NCI-H748 treated with DMSO at 0.1 percent for 48 hours (cell line): ENCODE measurements at places on chromosomes 4 and X.

GRCh38 chrX:71618303-71618721 is at the start of gene CXCR3:
TSS of gene CXCR3 (minus strand) at chrX:71618511. CDS start at chrX:71618449, 62 bp downstream.
- DNase-seq, result no peak

DNA sequence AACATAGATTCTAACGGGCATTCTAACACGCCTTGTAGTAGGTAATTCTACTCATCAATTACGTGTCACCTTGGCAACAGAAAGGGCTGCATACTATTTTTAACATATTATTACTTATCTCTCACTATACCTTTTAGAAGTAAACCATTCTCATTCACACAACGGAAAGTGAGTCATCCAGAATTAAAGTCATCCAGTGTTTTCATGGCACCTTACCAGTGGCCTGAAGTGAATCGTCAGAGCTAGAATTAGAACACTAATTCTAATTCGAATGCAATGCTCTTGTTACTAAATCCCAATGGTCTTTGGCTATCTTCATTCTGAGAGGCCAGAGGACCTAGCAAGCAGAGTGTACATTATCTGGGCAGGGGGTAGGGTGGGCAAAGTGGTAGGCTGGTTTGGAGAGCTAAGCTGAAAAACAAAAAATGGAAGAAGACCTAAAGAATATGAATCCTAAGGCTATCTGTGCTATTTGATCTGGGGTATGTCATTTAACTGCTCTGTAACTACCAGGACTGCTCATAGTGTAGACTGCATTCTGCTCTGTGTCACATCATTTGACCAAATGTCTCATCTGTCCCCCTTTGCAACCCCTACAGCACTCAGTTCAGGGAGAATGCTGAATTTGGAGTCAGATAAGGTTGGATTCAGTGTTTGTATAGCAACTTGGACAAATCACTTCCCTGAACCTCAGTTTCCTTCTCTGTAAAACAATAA is 96.5 kb downstream of the HDAC8 start:
- DNase-seq, result no peak

GRCh38 chr4:33411182-33411581 is 2691.0 kb downstream of the PCDH7 start:
- DNase-seq, result no peak

DNA sequence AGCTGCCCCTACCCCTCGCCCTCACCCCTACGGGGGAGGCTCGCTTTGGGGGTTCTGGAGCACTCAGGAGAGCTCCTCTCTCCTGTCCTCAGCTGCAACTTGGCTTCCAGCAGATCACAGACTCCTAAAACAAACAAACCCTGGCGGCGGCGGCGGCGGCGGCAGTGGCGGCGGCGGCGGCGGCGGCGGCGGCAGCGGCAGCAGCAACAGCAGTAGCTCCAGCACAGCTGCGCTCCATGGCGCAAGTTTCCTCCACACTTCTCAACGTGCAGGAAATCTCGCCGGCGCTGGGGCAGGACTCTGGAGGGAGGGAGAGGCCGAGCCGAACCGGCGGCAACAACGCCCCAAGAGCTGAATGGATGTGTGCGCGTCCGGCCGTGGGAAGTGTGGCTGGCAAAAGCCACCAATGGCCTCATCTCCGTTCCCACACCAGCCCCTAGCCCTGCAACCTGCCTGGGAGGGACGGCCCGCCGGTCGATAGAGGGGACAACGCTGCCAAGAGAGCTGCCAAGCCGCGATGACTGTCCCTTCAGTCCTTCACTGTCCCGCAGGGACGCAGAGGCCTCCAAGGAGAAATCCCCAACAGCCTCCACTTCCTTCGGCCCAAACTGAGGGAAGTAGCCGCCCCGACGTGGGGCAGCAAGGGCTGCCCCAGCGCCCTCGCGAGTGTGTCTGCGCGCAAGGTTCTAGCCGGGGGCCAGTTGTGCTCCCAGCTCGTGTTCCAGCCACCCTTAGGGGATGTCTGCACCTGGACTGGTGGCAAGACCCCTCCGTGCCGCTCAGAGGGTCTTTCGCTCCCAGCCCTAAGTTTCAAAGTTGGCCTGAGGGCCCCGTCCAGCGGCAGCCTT is 775 bp downstream of the SHROOM4 start:
- DNase-seq, result peak; percentile 2

DNA sequence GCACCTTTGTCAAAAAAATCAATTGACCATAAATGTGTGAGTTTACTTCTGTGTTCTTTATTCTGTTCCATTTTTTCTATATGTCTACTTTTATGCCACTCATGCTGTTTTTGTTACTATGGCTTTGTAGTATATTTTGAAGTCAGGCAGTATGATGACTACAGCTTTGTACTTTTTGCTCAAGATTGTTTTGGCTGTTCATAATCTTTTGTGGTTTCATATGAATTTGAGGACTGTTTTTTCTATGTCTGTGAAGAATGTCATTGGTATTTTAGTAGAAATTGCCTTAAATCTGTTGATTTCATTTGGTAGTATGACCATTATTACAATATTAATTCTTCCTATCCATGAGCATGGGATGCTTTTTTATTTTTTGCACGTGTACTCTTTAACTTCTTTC is 346.8 kb downstream of the PPP3CA start:
- DNase-seq, result no peak

- no peak for DNase-seq
Measured at GRCh38 chrX:52990848-52991247, 32.5 kb upstream of the FAM156A start.

DNA sequence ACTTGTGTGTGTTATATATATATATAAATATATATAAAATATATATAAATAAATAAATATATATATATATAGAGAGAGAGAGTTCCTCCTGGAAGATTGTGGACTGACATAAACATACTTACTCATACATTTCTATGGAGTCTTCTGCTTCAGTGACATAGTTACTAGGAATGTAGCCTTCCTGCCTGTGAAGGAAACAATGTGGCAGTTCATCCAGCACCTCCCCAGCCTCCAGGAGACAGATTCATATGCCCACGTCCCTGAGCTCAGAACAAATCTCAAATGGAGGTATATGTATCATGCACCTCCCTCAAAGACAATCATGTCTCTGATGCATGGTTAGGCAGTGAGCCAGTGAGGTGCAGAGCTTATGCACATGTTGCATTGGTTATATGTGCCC is 11.4 kb upstream of the TIMM8A start:
- no peak for DNase-seq

- DNase-seq, result no peak
Measured at GRCh38 chrX:21383546-21383945, 9.3 kb downstream of the CNKSR2 start.

GRCh38 chrX:8988446-8988845 is 45.5 kb downstream of the FAM9B start:
- DNase-seq, result no peak

DNA sequence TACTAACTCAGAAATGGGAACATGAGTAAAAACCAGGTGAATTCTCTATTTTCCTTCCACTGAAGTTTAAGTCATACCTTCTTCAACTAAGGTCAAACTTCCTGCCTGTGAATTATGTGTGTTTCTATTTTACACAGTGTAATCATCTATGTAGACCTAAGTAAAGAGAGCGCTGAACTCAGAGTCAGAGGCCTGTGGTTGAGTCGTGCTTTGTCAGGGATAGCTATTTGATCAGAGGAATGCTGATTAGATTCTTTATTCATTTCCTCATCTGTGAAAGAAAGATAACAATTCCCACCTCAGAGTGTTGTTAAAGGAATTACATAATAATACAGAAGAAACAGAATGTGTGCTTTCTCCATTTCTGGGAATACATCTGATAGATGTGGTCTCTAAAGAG is 654.1 kb downstream of the STIM2 start:
- DNase-seq, result no peak

GRCh38 chr4:8310306-8310705 is 40.8 kb downstream of the HTRA3 start:
- no peak for DNase-seq

GRCh38 chr4:6054162-6054922 is 36.1 kb upstream of the C4orf50 start:
- no peak for DNase-seq

GRCh38 chr4:52600275-52600674 is 58.8 kb downstream of the USP46 start:
- DNase-seq, result no peak

GRCh38 chrX:74636749-74637314 is 22.4 kb upstream of the RLIM start:
- DNase-seq, result no peak

GRCh38 chr4:67087897-67088296 is 457.4 kb downstream of the CENPC start:
- peak; percentile 0 for DNase-seq

GRCh38 chr4:38021751-38022150 is 61.6 kb downstream of the PTTG2 start:
- no peak for DNase-seq

- DNase-seq, result no peak
Measured at GRCh38 chr4:10677796-10678497, 6.6 kb downstream of the CLNK start.

DNA sequence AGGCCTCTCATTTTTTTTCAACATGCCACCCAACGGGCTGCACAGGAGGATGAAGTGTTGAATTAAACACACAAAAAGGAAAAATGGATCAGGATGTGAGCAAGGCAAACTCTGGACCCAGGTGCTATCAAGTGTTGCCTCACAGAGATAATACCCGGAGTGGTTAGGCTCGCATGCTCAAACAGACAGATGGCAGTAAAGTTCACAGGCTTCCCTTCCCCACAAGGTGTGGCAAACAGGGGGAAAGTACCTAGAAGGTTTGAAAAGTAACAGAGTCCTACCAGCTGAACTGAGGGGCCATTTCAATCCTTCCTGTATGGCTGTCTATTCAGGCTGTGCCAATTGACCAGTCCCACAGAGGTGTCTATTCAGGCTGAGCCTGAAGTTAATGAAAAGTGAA is 123.9 kb upstream of the GC start:
- DNase-seq, result no peak

DNA sequence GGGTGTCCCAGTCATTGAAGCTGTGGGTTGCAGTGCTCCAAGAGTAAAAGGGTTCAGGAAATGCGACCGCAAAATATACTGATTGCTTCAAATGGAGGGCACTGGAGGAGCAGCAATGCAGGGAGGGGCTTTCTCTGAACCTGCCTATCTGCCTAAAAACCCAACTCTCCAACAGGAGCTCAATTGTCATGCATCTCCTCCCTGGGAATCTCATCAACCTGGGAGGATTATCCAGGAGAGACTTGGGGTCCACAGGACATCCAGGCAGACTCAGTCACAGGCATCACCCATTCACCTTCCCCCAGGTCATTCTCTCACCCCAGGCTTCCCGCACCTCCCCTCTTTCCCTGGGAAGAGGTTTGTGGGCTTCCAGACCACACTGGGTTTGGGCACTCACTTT is 38.2 kb upstream of the TLR3 start:
- DNase-seq, result no peak

GRCh38 chrX:24694825-24695224 is 1.1 kb downstream of the POLA1 start:
- no peak for DNase-seq

- no peak for DNase-seq
Measured at GRCh38 chr4:47939456-47939855, 25.1 kb upstream of the NFXL1 start.

GRCh38 chrX:134388161-134389109 is 71.5 kb upstream of the HPRT1 start:
- DNase-seq, result no peak

DNA sequence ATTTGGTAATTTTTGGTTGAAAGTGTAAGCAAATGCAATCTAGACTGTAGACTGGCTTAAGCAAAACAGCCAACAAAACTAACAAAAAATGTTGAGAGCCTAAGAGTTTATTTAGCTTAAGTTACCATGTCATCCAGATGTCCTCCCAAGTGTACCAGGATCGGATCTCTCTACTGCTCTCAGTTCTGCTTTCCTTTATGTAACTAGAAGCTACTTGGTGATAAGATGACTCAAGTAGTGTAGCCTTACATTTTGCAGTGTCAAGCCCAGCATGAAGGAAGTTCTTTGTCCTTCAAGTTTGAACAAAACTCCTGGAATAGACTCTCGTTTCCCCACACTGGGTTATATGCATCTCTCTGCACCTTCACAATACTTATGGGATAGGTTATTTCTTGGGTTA is 1500.0 kb downstream of the STIM2 start:
- no peak for DNase-seq

GRCh38 chr4:146522869-146523205 is 1.1 kb upstream of the SLC10A7 start:
- DNase-seq, result no peak
